EH (cell line): ENCODE measurements at places on chromosomes 12 and 14.

GRCh38 chr14:102297436-102298170 lies 7.4 kb downstream of the MOK start:
- DNase-seq = no peak

GRCh38 chr12:28987538-28988324 lies 161.3 kb upstream of the FAR2 start:
- no peak for DNase-seq

GRCh38 chr12:12017798-12018197 lies 52.9 kb upstream of the BCL2L14 start:
- no peak for DNase-seq

- DNase-seq = peak; percentile 91
Measured at GRCh38 chr12:12992418-12993130, 7.5 kb downstream of the HEBP1 start.

- DNase-seq = peak; percentile 89
Measured at GRCh38 chr14:71716041-71716772, 216.0 kb upstream of the RGS6 start.

- no peak for DNase-seq
Measured at GRCh38 chr12:26030371-26030770, 71.9 kb downstream of the RASSF8 start.

- DNase-seq = no peak
Measured at GRCh38 chr12:130253866-130254265, 83.8 kb upstream of the PIWIL1 start.

DNA sequence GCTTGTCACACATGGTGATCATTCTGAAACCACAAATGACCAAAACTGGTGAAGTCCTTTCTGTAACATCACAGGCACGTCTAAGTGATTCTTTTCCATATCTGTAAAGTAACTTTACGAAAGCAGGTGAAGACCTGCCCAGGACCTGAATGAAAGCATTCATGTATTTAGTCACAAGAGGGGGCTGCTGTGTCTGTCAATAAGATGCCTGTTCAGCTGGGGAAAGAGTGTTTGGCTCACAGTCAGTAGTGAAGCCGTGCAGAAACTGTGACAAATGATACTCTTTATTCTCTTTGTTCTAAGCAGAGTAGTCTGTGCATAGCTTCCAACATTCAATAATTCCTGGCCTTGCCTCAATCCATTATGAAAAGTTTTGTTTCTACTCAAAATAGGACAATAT lies 373.5 kb upstream of the OR4E1 start:
- DNase-seq = no peak

GRCh38 chr12:54428050-54429013 lies 9.3 kb upstream of the ITGA5 start:
- peak; percentile 74 for DNase-seq

- peak; percentile 90 for DNase-seq
Measured at GRCh38 chr12:2958432-2959191, 585 bp upstream of the TEAD4 start.

- DNase-seq = no peak
Measured at GRCh38 chr12:67410667-67411067, 141.5 kb downstream of the CAND1 start.

DNA sequence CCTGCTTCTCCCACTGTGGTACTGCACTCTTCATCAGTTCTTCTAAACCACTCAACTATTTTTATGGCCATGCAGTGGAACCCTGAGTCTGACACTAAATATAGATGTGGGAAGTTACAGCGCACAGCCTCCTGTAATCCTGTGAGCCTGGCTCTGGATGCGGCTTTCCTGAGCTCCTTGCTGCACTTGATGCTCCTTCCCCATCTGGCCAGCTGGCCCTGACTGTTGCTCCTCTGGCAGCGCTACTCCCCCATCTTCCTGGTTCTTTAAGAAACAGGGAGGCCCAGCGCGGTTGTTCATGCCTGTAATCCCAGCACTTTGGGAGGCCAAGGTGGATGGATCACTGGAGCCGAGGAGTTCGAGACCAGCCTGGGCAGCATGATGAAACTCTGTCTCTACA lies 24.6 kb downstream of the IQSEC3 start:
- DNase-seq = no peak
